ENCODE measurements at places on chromosomes 7 and 10.
A peak's percentile ranks its signal among the peaks of the same experiment; 100 is the strongest.

DNA sequence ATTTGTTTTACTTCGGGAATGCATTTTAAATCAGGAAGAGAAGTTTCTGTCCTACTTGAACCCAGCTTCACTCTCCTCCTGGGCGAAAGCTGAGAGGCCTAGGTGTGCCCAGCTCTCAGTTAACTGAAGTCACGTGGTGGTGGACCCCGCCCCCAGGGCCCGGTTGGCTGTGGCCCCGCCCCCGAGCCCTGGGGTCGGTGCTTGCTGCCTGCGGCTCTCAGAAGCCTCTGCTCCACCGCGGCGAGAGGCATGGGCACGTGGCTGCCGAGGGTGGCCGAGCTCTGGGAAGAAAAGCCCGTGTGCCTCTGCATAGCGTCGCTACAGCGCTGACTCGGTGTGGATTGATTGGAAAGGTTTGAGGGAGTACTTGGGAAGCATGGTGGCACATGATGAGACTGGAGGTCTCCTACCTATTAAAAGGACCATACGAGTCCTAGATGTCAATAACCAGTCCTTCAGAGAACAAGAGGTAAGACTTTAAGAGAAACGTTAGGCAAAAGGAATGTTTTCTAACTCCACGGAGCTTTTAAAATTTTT is 34.1 kb downstream of the NET1 start:
- DNase-seq, result peak; percentile 71

DNA sequence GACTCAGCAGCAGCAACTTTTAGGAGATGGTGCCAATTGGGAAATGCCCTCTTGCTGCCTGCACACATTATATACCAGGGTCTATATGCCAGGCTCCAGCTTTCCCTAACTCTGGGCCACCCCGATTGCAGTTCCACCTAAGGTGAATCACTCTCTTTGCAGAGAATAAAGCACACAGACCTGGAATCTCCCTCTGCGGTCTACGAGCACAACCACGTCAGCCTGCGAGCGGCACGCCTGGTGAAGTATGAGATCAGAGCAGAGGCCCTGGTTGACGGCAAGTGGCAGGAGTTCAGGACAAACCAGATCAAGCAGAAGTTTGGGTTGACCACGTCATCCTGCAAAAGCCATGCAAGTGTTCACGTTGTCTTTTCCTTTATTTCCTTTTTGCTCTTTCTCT is 38.2 kb upstream of the PLEKHA1 start:
- no peak for DNase-seq

GRCh38 chr7:127047521-127047920 is 205.2 kb downstream of the GRM8 start:
- DNase-seq, result no peak

- no peak for DNase-seq
Measured at GRCh38 chr7:22762866-22763265, 35.9 kb downstream of the IL6 start.

- no peak for DNase-seq
Measured at GRCh38 chr7:45296748-45297147, 139.2 kb downstream of the RAMP3 start.

DNA sequence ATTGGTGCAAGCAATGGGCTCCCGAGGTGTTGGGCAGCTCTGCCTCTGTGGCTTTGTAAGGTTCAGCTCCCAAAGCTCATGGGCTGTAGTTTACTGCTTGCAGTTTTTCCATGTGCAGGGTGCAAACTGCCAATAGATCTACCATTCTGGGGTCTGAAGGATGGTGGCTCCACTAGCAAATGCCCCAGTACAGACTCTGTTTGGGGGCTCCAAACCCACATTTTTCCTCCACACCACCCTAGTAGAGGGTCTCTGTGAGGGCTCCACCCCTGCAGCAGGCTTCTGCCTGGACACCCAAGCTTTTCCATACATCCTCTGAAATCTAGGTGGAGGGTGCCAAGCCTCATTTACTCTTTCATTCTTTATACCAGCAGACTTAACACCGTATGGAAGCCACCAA is 17.4 kb upstream of the ZNF37A start:
- DNase-seq, result no peak

GRCh38 chr7:1530946-1531262 is 402 bp downstream of the MAFK start:
- no peak for DNase-seq

DNA sequence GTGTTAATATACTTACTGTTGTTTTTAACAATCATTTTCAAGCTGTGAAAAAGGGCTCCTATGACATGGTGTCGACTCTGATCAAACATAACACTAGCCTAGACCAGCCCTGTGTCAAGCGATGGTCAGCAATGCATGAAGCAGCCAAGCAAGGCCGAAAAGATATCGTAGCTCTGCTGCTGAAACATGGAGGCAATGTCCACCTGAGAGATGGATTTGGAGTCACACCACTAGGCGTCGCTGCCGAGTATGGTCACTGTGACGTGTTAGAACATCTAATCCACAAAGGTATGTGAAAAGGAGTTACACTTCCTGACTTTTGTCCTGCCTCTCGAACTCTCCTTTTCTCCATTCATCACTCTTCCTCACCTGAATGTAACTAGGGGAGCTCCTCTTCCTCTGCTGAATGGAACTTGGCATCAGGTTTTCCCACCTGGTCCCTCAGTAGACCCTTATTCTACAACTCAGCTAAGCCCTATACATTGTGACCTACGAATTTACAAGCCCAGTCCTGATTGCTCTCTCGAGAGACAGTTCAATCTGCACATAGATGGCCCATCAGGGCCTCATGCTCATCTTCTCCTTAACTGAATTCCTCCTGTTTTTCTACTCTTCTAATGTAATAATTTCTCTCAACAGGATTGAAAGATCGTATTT is 23.0 kb downstream of the ASB15 start:
- DNase-seq, result no peak

DNA sequence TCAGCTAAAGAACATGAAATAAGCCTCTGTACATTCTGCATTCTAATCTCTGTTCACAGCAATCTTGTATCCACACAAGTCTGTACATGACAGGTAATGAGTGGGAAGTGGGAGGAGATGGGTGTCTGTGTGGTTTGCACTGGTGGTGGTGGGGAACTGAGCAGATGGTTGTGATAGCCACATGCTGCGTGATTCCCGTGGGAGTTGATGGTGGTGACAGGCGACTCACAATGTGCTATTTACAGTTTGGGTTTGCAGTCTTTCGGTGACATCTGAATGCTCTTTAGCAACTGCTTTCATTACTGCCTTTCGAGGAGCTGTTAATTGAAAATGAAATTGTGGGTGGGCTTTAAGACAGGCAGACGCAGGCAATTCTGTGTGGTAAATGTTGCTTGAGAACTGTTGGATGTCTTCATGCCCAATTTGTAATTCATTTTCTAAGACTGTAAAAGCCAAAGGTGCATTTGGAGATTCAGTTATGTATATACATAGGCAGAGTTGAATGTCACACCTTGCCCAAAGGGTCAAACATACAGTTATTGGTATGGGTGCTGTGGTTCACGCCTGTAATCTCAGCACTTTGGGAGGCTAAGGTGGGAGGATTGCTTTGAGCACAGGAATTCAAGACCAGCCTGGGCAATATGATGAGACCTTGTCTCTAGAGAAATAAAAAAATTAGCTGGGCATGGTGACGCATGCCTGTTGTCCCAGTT is 308.2 kb downstream of the AUTS2 start:
- no peak for DNase-seq

Measured in hepatic stellate cell (primary cell).